Thoracic aorta (tissue), 2 donors: ENCODE measurements at places on chromosomes 12 and 14.

DNA sequence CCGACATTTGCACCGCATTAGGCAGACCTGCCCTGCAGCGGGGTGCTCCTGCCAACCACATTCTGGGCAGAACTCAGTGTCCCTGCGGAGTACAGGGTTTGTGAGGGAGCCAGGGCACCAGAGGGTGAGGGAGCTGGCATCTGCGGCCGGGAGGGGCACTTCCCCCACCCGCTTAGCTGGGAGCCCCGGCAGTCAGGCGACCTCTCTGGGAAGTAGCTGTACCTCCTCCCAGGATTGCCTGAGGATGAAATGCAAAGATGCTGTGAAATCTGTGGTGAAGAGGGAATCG is 58.6 kb downstream of the ANKRD9 start:
- no peak for DNase-seq

DNA sequence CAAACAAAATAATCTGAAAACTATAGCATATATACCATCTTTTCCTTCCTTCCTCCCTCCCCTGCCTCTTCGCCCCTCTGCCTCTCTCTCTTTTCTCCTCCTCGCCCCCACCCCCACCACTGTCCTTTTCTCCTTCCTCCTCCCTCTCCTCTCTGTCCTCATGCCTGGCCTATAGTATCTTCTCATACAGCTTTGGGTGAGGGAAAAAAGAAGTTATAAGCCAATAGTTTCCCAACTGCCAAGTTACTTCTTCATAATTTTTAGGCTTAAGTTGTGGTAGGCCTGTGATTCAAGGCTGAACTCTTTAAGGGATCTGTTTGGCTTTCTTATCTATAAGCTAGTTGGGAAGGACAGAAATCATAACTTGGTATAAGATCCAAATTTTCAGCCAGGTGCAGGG is 9.1 kb downstream of the TMED10 start:
- DNase-seq, result no peak

DNA sequence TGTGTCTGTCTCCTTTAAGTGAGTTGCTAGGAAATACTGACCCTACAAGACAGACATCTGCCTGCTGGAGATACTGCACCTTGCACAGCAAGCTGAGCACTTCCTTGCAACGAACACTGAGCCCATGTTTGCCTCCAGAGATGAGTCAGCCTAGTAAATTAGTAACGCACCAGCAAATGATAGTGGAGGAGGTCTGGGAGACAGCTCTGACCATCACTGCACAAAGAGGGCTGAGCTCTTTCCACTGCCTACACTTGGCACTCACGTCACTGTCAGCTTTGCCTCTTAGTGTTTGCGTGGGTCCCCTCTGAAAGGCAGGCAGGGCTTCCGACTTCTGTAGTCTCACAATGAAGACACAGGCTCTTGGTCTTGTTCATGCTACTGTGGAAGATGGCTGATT is 109.0 kb downstream of the APAF1 start:
- DNase-seq, result no peak

DNA sequence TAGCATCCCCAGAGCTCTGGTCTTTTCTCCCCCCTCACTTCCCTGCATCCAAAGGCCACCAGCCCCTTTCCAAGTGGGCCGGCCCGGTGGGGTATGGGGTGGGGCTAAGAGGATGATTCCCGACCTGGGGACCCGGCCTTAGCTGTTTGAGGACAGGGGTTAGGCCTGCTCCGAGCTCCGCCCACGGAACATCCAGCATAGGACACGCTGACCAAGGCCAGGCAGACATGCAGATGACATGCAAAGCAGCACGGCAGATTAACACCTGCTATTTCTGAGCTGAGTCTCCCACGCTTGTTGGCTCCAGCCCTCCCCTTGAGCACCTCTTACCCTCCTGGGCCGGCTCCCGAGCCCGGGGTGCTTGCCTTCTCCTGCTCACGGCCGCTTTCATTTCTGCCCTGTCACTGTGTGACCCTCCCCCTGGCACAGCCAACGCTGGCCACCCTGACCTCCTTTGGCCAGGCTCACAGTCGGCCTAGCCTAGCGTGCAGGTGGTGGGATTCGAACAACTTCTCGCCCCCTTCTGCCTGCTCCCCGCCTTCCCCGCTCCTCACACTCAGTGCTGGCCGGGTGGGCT is 40.2 kb downstream of the TEAD4 start:
- no peak for DNase-seq

- DNase-seq, result no peak
Observed at GRCh38 chr14:46451800-46452199, 199.8 kb downstream of the RPL10L start.
